ENCODE measurements at places on chromosomes 1 and 21.
A peak's percentile ranks its signal among the peaks of the same experiment; 100 is the strongest.

DNA sequence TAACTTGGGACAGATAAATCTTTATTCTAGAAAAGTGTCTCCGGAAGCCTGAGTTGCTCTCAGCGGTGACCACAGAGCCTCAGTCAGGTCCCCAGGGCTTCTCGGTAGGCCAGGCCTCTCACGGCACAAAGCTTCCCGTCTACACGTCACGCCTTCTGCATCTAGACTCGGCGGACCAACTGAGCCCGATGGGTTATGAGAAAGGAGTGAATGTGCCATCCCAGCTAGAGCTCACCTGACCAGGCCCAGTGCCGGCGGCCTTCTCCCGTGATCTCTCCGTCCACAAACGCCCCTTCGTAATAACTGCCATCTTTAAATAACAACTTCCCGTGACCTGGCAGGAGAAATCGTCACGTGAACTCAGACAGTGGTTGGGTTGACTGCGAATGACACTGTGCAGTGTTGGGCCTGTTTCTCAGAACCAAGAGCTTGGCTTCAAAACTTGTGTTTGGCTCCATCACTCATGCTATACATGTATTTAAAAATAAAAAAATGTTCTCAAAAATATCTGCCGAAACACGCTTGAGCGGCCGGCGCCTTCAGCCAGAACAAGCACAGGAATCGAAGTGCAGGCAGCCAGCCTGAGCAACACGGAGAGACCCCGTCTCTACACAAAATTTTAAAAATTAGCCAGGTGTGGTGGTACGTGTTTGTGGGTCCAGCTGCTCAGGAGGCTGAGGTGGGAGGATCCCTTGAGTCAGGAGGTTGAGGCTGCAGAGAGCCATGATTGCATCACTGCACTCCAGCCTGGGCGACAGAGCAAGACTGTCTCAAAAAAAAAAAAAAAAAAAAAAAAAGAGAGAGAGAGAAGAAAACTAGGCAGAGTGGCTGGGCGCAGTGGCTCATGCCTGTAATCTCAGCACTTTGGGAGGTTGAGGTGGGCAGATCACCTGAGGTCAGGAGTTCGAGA, 3.1 kb downstream of the MORN1 start:
- no peak for DNase-seq

DNA sequence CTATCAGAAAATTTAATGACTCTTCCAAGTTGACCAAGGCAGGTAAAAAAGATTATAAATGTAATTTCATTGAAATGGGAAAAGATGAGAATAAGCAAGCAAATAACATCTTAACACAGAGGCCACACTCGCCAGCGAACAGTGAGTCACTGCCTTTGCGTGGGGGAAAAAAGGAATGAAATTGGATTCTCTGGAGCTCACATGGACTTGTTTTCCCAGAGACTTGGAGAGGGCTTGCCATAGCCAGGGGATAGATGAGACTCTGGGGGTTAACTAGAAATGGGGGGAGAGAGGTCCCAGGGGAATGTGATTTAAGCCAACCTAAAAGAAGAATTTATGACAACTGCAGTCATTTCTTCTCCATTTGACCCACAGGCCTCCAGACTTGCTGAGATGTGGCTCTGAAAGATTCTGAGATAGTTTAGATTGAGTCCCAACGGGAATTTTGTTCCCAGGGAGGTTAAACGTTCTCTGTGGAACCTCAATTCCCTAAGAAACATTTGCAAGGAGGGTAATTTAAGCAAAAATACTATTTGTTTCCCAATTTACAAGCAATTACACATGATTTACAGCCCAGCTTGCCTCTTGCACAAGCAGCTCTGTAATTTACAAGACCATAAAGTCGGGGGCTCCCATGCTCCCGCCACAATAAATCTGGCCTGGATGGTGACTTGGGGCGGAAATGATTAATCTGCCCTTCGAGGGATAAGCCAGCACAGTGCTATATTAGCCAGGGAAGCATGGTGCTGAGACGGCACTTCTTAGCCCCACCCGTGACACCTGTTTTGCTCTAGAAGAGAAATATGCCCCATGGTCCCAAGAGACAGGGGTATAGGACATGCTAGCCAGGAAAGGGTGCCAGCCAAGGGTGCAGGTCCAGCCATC, 68.8 kb downstream of the GRIK3 start:
- DNase-seq: no peak

GRCh38 chr1:155008015-155008941, 5.7 kb downstream of the ZBTB7B start:
- DNase-seq: peak; percentile 58

DNA sequence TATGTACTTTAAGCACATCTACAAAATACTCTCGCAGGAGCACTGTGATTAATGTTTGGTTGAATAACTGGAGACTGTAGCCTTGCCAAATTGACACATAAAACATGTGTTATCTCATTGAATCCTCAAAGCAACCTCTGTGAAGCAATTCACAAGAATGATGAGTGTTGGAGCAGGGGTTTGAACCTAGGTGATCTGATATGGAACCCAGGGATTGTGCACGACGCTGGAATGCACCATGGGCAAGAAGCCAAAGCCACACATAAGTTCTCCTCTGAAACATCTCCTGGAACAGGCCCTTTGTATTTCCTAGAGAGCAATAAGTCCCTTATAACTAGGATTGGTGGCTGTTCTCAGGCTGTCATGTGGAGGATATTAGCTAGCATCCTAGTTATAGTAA, 124.6 kb upstream of the IVNS1ABP start:
- no peak for DNase-seq
